ENCODE measurements at places on chromosomes 11 and 22.

DNA sequence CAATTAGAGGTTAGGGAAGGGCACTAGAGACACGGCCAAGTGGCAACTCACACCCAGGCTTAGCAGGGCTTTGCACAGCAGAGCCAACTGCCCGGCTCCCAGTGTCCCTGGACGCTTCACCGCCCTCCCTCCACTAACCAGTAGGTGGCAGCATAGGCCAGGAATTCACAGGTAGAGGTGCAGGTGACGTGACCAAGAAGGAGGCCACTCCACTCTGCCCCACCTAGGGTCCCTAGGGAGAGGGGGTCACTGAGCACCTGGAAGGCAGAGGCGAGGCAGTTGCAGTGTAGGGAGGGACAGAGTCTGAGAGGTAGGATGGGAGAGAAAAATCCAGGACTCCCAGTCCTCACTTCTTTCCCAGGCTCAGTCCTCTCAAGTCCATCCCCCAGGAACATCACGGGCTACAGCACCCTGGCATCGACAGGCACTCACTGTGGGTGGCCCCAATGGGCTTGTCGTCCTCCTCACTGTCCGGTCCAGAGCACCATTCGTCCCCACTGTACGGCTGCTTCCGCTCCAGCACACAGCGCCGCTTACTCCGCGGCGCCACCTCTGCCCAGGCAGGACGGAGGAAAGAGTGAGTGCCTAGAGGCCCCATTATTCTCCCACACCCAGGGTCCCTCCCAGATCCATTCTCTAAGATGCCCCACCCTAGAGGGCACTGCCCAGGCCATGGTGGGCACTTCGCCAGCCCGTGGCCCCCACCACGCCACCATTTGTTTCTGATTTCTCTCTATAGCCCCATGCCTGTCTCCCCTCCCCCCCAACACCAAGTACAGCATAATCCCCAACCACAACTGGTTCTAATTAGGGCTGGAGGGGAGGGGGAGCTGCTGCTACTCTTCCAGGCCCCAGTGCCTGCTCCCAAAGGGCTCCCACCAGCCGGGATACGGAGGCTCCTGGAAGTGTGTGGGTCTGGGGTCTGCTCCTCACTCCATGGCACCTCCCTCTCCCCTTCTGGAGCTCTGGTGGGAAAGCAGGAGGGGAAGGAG is 18.4 kb downstream of the BCL9L start:
- DNase-seq: no peak

DNA sequence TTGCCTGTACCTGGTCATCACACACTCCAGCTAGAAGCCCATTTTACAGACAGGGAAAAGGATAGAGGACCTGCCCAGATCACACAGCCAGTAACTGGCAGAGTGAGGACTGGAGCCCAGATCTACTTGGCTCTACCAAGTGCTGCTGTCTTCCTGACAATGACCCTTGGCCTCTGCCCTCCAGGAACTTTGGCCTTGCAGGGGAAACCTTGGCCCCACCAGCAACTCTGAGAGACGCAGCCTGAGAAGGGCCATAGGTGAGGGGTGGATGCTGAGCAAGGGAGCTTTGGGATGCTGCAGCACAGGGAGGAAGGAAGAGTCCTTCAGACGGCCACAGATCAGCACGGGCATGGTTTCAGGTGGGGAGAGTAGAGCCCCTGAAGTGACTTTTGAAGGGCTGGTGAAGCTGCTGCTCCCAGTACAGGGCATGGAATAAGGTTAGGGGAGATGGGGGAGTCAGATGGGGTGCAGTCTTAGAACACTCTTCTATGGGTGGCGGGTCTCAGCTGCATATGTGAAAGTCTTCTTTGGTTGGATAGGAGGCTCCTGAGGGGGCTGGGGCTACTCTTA is 2.0 kb upstream of the CAPN5 start:
- DNase-seq: no peak

- no peak for DNase-seq
Observed at GRCh38 chr11:76769645-76770586, 13.2 kb upstream of the TSKU start.

- no peak for DNase-seq
Observed at GRCh38 chr22:45157907-45158306, 5.8 kb upstream of the NUP50 start.

GRCh38 chr22:49506010-49506400 is 321.7 kb downstream of the BRD1 start:
- DNase-seq: no peak

GRCh38 chr11:64048042-64048854 is 12.5 kb downstream of the FLRT1 start:
- no peak for DNase-seq

DNA sequence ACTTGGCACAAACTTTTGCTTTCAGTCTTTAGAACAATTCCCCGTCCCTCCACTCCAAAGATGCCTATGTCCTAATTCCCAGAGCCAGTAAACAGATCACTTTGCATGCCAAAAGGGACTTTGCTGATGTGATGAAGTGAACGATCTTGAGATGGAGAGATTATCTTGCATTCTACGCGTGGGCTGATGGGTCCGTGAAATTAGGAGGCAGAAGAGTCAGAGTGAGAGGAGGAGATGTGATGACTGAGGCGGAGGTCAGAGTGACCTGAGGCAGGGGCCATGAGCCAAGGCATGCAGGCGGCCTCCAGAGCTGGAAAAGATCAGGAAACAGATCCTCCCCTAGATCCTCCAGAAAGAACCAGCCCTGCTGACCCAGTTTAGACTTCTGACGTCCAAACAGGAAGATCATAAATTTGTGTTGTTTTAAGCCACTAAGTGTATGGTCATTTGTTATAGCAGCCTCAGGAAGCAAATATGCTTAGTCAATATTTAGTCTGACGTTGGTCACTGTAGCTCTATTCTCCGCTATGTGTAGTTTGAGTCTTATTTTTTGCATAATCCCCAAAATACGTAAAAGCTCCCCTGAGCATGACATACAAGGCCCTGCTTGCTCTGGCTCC is 76.0 kb upstream of the TIMP3 start:
- DNase-seq: no peak

DNA sequence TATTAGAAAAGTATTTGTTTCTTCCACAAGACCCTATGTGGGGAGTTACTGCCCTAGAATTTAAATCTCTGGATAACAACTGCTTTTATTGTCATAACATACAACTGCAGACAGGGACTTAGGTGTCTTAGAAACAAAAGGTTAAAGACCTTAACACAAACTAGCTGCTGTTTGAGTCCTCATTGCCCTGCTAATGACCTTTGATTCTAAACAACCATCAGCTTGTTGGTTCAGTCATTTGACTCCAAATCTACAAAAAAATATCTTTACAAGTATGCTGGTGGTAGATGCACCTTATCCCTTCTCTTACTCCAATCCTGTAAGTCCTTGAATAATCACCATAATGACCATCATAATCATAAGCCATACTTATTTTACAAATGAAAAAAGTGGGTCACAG is 377.4 kb upstream of the PITPNB start:
- no peak for DNase-seq

- no peak for DNase-seq
Observed at GRCh38 chr11:2076441-2076840, 62.7 kb downstream of the IGF2 start.

DNA sequence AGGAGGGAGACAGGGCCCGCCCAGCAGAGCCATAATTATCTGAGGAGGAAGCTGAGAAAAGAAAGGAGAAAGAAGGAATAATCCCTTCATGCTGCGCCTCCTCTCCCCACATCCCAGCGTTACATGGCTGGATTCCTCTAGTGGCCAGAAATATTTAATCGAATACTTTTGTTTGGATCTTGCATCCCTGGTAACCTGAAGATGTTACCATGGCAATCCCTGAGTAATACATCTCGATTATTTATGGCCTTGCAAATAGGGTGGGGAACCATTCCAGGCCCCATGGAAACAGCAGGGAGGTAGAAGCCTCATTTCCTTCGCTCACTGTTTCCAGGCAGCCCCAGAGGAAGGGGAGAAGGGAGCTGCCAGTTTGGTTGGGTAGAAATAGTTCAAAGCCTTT is 357.7 kb downstream of the BUD13 start:
- no peak for DNase-seq

DNA sequence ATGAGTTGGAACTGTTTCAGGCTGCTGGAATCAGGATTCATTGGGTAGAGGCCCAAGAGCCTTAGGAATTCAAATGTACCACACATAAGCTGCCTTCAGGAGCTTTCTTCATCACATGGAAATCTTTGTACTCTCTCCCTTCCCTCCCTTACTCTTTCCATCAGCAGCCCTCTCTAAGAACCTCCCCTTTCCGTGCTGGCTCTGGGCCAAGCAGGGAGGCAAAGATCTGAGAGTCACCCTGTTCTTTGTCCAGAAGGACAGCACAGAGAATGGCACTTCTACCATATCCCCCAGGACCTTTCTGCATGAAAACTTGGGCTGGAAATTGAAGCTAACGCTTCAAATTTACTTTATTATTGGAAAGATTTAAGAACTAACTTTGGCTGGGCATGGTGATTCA is 20.7 kb upstream of the TPBGL start:
- DNase-seq: no peak

GRCh38 chr11:93082900-93083299 is 113.4 kb downstream of the MTNR1B start:
- no peak for DNase-seq

DNA sequence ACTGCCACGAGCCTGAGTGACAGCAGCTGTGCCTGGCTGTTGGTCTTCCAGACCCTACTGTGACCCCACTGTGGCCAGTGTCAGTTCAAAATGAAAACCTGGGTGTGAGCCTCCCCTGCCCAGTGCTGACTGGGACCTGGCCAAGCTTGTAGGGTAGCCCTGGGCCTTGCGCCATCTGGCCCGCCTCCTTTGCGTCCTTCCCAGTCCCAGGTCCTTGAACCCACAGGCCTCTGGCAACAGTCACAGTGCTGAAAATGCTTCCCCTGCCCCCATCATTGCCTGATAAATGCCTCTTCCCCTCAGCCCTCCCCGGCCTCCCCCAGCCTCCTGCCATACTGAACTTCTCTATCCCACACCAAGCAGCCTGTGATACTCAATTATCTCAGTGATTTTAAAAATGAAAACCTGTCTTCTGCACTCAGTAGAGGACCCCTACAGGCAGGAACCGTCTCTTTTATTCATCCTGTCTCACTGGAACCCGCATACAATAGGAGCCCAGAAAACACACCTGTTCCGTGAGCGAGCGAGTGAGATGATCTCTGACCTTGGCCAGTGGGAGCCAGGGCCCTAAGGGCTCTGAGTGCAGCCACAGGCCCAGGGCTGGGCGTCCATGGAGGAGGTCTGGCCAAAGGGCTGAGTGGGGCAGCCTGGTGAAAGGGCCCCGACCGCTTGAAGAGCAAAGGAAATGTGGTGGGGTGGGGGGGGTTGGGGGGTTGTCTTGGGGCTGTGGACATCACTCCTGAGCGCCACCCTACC is 49.7 kb upstream of the TTLL12 start:
- no peak for DNase-seq

GRCh38 chr11:117832511-117832910 is 8.0 kb upstream of the FXYD2 start:
- DNase-seq: no peak

DNA sequence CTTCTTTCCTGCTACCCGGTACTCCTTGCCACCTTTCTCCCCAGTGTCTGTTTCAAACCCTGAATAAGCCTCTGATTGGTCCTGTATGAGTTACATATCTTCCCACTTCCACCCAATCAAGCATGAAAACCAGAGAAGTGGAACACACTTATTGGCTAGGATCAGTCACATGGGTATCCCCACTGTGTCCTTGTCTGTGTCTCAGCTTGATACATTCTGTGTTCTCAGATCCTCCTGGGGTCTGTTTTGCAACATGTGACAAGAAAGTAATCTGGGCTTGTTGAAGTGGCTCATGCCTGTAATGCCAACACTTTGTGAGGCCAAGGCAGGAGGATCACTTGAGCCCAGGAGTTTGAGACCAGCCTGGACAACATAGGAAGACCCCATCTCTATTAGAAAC is 23.9 kb downstream of the MCHR1 start:
- DNase-seq: no peak

- DNase-seq: no peak
Observed at GRCh38 chr22:49462795-49463194, 364.9 kb downstream of the BRD1 start.

- no peak for DNase-seq
Observed at GRCh38 chr22:35661464-35661863, 13.2 kb downstream of the APOL6 start.

- no peak for DNase-seq
Observed at GRCh38 chr11:76692956-76693355, 22.4 kb upstream of the LRRC32 start.

DNA sequence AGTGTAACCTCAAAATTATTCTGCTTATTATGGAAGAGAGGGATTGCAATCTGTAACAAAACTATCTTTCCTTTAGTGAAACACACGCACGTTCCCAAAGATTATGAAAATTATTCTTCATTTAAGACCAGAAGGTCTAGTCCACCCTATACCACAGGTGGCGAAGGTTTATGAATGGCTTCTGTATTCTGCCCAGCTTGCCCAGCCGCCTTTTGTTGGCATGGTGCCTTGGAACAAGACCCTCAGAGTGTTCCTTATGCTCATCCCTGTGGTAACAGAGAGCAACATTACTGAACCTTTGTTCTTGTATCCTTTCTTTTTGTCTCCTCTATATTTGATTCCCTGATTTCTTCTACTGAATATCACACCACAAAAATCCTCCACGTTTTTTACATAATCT is 116.4 kb downstream of the FAR1 start:
- no peak for DNase-seq

- no peak for DNase-seq
Observed at GRCh38 chr22:49092716-49093115, 735.0 kb downstream of the BRD1 start.

DNA sequence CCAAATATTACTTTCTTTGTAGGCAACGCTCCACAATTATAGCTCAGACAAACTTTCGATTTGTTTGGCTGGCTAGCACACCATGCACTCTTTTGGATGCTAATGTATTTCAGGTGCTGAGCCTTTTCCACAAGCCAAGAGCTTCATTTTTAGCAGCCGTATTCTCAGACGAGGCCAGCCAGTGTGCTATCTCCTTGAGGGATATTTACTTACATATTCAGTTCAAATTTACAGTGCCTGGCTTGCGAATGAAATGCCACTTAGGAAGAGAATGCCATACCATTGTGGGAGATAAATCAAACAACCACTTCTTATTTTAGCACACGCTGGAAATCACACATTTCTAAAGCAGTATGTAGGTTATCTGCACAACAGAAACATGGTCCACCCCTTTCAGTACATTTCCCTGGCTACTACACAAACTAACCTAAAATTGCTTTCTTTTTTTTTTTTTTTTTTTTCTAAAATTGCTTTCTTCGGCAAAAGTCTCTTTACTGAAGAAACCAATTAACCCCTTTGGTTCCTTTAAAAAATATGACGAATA is 236.9 kb downstream of the CADM1 start:
- no peak for DNase-seq

GRCh38 chr22:48145738-48146137 is 1383.3 kb downstream of the TBC1D22A start:
- DNase-seq: no peak

- DNase-seq: no peak
Observed at GRCh38 chr11:17673951-17674350, 45.4 kb upstream of the MYOD1 start.

Data from activated gamma-delta T cell (primary cell).